ENCODE measurements at places on chromosomes 5 and 9.

GRCh38 chr9:98096091-98096490 lies 22.9 kb downstream of the TRIM14 start:
- DNase-seq, result no peak

- DNase-seq, result no peak
Observed at GRCh38 chr5:166093312-166093711, 2198.1 kb upstream of the WWC1 start.

- no peak for DNase-seq
Observed at GRCh38 chr5:88203981-88204750, 64.5 kb downstream of the TMEM161B start.

GRCh38 chr9:128180447-128180846 lies 10.9 kb downstream of the CIZ1 start:
- no peak for DNase-seq

DNA sequence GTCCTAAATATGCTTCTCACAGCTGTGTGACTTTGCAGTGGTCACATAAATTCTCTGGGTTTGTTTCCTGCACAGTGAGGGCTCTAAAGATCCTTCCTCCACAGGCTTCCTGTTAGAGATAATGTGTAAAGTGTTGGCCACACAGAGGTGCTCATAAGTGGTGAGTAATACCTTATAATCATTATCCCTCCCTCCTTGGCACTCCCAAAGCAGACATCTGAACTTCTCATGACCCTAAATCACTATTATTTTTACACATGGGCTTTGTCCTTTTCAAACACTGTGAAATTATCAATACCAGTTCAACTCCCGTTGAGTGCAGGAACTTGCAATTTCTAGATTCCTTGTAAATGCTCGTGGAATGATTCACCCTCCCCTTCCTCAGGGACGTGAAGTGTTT lies 100.2 kb downstream of the BRINP1 start:
- no peak for DNase-seq

All from NCI-H526 treated with DMSO at 0.1 percent for 48 hours (cell line).